ENCODE measurements at places on chromosomes 6 and 20. TPM values are rescaled to one million over a fixed set of nuclear protein-coding genes. Genes with fewer than 3 reads are reported as not detected.

LGSN gene
- not detected for total RNA-seq

GLP1R gene
- total RNA-seq: 0.11 TPM

CCDC167 gene
- total RNA-seq: 81.0 TPM

PTCRA gene
- not detected for total RNA-seq

GRCh38 chr6:89180971-89181370, 35.1 kb downstream of the PM20D2 start:
- H3K4me3 ChIP-seq: no peak overlapping the region
- no peaks in the 10 kb centered on the region for H3K4me1 ChIP-seq
- H3K27me3 ChIP-seq: no peaks in the 10 kb centered on the region
- DNase-seq: no peak
- no peak overlapping the region for H3K27ac ChIP-seq
- no peaks in the 10 kb centered on the region for H3K36me3 ChIP-seq

GRCh38 chr6:133748628-133749027, 140.3 kb upstream of the TCF21 start:
- no peak overlapping the region for H3K4me3 ChIP-seq
- DNase-seq: no peak
- H3K4me1 ChIP-seq: no peaks in the 10 kb centered on the region
- H3K36me3 ChIP-seq: no peaks in the 10 kb centered on the region
- H3K27ac ChIP-seq: no peak overlapping the region

DNA sequence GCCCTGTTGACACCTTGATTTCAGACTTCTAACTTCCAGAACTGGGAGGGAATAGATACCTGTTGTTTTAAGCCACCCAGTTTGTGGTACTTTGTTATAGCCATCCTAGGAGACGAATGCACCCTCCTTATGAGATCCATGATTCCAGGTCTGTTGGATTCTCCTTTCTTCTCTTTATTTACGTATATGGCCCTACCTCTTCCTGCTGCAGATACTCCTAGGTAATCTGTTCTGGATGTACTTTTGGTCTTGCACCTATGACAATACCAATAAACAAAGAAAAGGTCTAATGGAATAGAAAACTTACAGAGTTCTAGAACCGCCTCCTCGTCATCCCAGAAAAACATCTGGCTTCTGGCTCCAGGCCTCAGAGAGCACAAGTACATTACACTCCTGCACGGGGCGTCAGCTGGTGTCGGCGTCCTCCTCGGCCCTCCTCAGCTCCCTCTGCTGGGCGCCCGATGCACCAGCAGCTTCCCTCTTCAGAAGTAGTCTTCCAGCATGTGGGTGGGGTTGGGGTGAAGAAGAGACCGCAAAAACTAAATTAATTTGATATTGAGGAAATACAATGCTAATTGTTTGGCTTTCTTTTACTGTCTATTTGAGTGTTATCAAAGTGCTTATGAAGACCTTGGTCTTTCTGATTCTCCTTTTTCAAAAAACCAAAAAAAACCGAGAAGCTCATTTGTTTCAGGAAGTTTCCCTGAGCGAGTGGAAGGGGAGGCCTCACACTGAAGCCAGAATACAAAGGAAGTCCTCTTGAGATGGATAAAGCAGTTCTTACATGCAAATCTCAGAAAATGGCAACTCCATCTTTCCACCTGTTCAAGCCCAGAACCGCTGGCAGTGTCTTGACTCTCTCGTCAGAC, 9.7 kb upstream of the ATXN1 start:
- no peak overlapping the region for H3K4me3 ChIP-seq
- peaks cover 19% of the 10 kb centered on the region for H3K4me1 ChIP-seq
- no peaks in the 10 kb centered on the region for H3K36me3 ChIP-seq
- H3K27me3 ChIP-seq: no peaks in the 10 kb centered on the region
